ENCODE measurements at places on chromosomes 3 and 15.
A peak's percentile ranks its signal among the peaks of the same experiment; 100 is the strongest.

DNA sequence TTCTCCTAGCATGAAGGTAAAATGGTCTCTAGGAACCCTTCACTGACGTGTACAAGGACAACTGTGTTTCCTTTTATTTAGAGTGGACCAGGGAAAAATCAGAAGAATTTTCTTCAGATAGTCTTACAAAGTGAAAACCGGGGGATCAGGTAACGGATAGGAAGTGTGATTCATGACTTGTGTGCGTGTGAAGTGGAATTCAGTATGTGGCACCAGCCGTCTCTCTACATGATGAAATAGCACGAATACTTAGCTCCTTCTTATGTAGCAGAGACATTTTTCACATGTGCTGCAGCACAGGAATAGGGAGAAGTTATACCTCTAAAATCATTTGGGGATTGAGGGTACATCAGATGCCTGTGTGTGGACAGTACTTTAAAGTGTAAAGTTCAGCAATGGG is 159.2 kb downstream of the MEX3B start:
- DNase-seq, result no peak

GRCh38 chr15:99017322-99017701 is 9.7 kb upstream of the PGPEP1L start:
- no peak for DNase-seq

DNA sequence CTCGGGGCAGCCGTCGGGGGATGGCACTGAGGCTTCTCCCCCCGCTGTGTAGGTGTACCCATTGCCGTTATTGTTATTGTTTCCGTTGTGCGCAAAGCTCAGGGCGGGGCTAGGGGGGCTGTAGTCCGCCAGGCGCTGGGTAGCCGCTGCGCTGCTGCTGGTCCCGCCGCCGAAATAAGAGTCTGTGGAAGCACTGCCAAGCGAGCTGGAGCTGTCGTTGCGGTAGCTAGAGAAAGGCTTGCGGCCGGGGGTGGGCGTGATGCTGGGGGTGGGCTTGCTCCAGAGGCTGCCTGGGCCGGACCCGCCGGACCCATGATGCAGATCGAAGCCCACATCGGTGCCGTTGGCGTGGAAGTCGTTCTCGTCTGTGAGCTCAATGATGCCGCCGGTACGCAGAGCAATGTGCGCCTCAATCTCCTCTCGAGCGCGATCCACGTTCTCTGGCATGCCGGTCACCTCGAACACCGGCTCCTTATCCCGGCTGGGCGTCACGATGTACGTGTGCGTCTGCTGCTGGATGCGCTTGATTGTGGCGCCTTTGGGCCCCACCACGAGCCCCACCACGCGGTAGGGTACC is 1.9 kb downstream of the MEX3B start:
- DNase-seq, result peak; percentile 69

GRCh38 chr15:45473068-45473467 is 49.5 kb downstream of the SLC30A4 start:
- DNase-seq, result no peak

DNA sequence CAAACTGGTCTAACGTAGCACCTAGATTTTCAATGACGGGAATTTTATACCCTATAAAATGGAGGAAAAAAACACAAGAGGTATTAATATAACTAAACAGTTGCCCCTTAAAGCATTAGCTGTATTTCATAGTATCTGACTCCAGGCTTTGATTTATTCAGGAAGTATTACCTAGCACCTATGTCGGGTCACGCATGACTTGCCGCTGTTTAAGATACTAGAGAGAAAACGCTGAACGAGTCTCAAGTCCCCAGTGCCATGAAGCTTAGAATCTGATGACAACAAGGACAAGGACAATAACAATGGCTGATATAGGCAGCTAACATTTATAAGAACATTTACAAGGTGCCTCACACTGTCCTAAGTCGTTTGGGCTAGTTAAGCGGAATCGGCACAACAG is 1.9 kb downstream of the SNRPA1 start:
- DNase-seq, result no peak

GRCh38 chr3:70916375-70917055 is 604.1 kb upstream of the MDFIC2 start:
- DNase-seq, result no peak

DNA sequence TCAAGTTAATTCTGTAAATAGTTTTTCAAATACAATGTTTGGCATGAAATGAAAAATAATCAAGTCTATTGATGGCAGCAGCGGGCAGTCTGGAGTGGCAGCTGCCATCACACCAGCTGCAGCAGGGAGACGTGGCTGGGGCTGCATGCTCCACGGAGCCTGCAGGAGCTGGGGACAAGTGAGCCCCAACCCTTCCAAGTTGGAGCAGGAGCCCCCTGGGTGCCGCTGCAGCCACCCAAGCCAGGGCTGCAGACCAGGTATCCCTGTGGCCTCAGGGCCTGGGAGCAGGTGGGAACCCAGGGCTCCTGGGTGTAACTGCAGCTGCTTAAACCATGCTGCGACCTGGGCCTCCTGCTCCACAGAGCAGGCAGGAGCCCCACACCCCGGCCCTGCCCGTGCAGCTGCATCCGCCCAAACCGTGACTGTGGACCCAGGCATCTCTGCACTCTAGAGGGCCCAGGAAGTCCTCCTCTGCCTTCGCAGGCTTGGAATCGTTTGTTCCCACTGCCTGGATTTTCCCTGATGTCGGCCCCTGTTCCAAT is 257.4 kb downstream of the PLOD2 start:
- DNase-seq, result no peak

GRCh38 chr3:127462111-127462655 is 128.3 kb downstream of the TPRA1 start:
- DNase-seq, result no peak

DNA sequence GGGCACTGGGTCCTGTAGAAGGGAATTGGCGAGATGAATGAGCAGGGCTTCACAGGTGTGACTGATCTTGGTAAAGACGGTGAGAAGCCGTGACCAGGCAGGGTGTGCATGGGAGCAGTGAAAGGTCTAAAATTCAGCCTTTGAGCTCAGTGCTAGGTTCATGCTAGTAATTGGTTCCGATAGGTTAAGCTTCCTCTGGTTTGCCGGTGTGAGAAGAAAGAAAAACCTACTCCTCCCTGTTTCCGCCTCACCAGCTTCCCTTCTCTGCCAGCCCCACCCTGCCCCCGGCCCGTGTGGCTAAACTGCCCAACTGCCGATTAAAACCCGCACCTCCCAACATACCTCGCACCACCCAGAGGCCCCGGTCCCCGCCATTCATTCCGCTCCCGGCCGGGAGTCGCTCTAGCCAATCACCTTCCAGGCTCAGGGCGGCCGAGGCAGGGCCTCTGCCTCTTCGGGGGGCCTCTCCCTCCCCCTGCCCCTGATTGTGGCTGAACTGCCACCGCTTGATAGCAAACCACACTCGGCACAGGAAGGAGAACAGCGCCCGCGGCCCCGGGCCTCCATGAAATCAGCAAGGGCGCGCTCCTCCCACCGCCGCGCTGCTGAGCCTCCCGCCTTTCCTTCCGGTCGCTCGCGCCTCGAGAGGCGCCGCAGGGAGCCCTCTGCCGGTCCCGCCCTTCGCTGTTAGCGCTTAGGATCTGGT is 7.3 kb upstream of the NRROS start:
- peak; percentile 87 for DNase-seq

DNA sequence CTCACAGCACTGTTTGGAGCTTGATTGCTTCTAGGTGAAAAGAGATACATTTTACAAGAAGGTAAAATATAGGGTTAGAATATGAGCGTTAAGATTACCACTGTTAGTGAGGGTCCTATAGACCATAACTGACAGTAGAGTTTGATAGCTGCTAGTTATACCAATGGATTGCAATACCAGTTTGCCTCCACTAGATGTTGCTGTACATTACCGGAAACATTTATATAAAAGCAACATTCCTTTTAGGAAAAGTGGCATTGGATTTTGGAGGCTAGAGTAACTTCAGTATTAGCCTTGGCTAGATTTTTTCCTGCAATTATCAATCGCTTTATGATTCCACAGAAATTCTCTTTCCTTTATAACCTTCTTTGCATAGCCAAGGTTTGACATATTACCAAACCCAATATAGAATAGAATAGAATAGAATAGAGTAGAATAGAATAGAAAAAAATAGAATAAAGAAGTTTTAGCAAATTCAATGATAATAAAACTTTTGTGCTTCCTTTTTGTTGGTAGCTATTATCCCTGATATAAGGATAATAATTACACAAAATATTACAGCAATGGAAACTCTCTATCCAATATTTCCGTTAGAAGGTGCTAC is 1093.6 kb upstream of the ALCAM start:
- no peak for DNase-seq

DNA sequence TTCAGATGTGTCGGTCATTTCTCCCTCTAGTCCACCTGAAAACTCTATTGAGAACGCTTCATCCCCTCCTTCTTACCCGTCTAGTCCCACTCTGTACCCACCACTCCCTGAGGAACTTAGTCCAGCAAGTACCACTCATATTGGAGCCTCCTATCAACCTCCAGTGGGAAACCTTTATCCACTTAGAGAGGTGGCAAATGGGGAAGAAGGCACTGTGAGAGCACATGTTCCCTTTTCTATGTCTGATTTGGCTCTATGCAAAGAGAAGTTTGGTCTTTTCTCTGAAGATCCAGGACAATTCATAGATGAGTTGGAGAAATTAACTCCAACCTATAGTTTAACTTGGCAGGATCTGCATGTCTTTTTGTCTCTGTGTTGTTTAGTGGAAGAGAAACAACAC is 17.0 kb upstream of the RPN1 start:
- no peak for DNase-seq

- DNase-seq, result no peak
These were observed 701 bp downstream of the OSBPL11 start for GRCh38 chr3:125594581-125595011.

- no peak for DNase-seq
These were observed 74.5 kb downstream of the LSM3 start for GRCh38 chr3:14253022-14253706.

DNA sequence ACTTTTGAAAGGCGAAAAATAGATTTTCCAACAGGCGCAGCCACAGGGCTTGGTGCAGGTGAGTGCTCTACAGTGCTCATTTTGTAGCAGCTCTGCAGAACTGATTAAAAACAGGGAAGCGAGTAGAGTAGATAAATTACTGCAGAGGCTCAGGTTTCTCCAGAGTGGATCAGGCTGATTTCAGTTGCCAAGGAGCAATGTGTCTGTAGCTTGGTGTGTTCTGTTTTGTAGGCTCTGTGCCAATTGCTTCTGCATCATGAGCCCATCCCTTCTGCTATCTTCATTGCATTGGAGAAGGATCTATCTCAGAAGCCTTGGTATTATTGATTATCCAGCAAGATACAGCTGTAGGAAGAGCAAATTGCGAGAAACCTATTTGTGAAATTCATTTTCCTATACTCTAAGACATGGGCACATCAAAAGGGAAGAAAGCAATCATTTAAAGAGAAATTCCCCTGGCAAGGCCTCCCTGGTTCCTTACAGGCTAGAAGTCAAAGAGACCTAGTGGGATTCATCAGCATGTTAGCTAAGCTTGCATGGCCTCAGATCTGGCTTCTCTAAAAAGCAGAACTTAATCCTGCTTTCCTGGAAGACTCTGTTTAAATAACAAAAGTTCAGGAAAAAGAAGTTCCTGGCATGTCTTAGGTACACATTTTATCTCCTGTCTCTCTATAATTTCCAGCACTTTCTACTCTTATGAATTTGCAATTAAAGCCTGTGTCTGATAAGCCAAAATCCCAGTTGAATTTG is 432.4 kb upstream of the ATP10A start:
- no peak for DNase-seq

- no peak for DNase-seq
These were observed 44.7 kb downstream of the GTPBP8 start for GRCh38 chr3:113035387-113035982.

DNA sequence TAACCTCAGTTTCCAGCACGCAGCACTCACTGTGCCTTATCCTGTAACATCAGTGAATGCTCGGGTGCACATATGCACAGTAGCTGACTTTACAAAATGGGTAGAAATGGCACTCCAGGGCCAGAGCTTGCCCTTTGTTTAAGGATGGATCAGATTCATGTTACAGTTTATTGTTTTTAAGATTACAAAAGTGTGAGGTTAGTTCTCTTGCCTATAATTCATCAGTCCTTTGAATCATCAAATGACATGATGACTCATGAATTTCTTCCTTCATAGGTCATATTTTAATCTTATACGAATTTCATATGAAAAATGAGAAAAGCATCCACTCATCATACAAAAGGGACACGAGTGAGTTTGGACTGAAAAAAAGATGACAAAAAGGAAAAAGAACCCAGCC is 545.3 kb downstream of the GBE1 start:
- no peak for DNase-seq

- DNase-seq, result no peak
These were observed 14.9 kb upstream of the SELENOT start for GRCh38 chr3:150588027-150588830.

- no peak for DNase-seq
These were observed 1560.4 kb upstream of the GBE1 start for GRCh38 chr3:83321891-83322290.

DNA sequence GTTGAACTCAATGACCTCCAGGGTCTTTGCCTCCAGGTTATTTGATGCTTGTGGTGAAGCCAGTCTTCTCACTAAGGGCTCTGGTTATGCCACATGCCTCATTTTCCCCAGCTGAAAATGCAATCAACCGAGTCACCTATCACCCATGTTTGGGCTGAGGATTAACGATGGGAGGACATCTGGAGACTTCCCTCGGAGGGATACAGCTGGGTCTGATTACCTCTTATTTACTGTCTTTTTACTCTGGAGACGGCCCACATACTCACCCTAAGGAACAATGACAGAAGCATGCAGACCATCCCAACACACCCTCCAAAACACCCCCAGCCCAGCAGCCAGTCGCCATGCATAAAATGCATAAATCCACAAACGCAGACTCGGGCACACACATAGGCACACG is 187.4 kb downstream of the OPA1 start:
- no peak for DNase-seq

DNA sequence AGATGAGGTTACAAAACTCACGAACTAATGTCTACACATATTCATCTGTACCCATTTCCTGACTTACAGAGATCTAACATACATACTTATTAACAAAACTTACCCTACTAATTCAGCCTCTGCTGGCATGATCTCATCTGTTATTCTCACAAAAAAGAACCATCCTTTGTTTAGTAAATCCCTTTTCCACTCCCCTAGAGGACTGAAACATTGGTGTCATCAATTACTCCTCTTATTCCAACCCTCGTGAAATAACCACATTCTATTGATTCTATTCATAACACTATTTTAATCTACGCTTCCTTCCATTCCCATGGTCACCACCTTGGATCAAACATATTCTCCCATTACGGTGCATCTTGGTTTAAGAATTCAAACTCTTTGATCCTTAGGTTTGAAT is 505.9 kb downstream of the SI start:
- no peak for DNase-seq

- DNase-seq, result no peak
These were observed 16.0 kb upstream of the PLA2G4D start for GRCh38 chr15:42110367-42110766.

GRCh38 chr3:172559020-172559419 is 35.8 kb upstream of the TNFSF10 start:
- DNase-seq, result no peak

GRCh38 chr3:15638891-15639262 is 37.3 kb downstream of the BTD start:
- DNase-seq, result no peak

GRCh38 chr3:31709005-31709404 is 176.3 kb downstream of the STT3B start:
- DNase-seq, result no peak
